T1000 (cell line): ENCODE measurements at places on chromosomes 7 and 10.

DNA sequence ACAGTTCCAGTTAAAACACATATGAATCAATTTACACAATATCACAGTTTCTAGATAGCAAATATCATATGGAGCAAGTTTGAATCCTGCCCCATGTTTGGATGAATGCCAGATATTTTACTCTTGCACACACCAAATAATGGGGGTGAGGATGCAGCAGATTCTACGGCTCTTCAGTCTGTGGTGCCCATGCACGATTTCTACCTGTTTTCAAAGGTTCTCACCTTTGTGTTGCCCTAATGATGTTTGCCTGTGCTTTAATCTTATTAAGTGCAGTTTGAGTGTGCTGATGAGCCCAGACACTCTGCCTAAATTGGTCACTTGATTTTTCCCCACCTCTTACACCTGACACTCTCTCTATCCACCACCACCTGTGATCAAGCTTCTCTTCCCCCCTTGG, 119.6 kb downstream of the NPY start:
- DNase-seq, result no peak

DNA sequence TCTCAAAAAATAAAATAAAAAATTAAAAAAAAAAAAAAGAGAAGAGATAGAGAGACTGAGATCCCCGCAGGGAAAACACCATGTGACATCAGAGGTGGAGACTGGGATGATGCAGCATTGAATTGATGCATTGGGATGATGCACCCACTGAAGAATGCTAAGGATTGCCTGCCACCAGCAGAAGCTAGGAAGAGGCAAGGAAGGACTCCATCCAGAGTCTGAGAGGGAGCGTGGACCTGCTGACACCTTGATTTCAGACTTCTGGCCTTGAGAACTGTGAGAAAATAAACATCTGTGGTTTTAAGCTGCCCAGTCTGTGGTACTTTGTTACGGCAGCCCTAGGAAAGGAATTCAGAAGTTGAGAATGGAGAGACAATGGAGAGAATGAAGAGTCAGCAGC, 89.8 kb upstream of the PRPS1L1 start:
- DNase-seq, result peak; percentile 33

- no peak for DNase-seq
Measured at GRCh38 chr10:23917251-23917840, 291.6 kb upstream of the KIAA1217 start.

- no peak for DNase-seq
Measured at GRCh38 chr10:78700413-78700812, 368.4 kb upstream of the ZMIZ1 start.

DNA sequence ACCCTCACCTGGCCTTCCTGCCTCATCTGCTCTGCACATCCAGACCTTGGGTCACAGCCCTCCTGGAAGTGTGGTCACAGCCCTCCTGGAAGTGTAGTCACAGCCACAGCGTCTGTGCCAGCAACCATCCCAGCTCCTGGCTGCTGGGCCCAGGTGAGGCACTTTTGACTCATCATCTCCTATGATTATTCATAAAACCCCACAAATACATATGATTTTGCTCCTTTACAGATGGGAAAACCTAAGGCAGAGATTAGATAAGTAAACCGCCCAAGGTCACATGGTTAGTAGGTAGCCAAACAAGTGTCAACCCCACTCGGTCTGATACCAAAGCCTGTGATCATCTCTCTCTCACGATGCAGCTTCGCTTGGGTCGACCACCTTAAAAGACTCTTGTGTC, 94.3 kb downstream of the PRLHR start:
- no peak for DNase-seq

- DNase-seq, result no peak
Measured at GRCh38 chr7:53947732-53948131, 594.4 kb upstream of the VSTM2A start.

DNA sequence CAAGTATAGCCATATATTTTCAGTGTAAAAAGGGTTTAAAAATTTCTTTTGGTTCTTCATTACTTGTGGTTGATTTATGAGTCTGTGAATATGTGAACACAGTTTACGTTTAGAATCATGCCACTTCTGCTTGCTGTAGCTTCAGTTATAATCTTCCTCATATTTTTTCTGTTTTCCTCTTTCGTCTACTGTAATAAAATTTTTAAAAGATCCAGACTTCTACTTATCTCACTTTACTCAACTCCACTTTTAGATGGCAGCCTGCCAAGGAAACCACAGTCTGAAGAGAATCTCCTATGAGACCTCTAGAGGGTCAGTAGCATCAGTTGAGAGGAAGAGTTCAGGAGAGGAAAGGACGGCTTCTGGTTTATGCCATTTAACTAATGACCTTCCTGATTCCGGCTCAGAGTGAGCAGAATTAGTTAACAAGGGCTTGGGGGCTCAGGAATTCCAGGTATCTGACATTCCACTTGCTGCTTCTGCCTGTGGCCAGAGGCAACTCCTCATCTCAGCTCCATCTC, 21.4 kb downstream of the CREB5 start:
- no peak for DNase-seq

GRCh38 chr10:88840104-88840503, 11.5 kb downstream of the ANKRD22 start:
- DNase-seq, result no peak

DNA sequence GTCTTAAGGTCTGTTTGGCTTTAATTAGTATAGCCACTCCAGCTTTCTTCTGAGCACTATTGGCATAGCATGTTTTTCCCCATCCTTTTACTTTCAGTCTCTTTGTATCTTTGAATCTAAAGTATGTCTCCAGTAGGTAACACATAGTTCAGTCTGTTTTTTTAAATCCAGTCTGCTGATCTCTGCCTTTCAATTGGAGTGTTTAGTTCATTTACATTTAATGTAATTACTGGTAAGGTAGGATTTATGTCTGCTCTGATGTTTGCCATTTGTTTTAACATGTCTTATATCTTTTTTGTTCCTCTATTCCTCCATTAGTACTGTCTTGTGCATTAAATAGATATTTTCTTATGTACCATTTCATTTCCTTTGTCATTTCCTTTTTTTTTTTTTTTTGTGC, 72.5 kb downstream of the EXOC6 start:
- DNase-seq, result no peak

DNA sequence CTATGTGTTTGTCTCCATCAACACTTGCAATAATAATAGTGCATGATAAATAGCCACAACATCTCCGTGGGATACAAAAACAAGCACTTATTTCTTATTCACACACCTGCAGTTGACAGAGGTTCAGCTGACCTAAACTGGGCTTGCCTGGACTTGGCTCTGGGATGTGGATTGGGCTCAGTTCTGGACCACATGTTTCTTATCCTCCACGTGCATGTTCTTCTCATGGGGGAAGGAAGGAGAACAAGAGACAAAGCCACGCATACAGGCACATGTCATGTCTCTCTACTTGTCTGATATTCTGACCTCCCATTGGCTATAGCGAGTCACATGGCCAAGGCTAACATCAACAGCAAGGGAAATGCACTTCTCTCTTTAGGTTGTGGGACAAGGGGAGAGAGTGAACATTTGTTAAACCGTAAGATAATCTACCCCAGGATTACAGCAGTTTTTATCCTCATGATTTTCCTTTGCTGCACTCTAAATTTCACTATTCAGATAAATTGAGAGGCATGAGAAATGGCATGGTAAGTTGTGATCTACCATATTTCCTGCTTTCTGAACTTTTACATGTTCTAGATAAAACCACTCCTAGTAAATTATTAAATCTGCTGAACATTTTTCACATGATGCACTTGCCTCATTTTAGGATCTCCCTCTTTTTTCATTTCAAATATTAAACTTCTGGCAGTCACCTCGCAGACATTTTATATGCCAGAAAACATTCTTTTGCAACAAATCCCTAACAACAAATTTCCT, 33.7 kb downstream of the CFAP58 start:
- no peak for DNase-seq

DNA sequence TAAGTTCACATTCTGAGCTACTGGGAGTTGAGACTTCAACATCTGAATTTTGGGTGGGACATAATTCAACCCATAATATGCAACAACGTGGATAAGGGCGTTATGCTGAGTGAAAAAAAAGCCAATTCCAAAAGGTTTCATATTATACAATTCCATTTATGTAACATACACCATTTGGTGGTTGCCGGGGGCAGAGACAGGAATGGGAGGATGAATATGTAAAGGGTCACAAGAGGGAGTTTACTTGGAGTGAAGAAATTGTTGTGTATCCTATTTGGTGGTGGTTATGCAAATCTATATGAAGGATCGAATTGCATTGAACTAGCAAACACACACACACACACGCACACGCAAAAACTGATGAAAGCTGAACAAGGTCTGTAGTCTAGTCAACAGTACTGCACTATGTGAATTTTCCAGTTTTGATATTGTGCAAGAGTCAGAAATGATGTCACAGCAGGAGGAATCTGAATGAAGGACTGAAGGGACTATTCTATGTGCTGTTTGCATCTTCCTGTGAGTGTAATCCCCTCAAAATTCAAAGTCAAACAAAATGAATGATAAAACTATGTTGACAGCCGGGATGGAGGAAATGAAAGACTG, 249.2 kb upstream of the HABP2 start:
- no peak for DNase-seq

GRCh38 chr7:108254259-108254658, 124.1 kb upstream of the LAMB4 start:
- no peak for DNase-seq

GRCh38 chr10:129161150-129161549, 305.9 kb upstream of the MGMT start:
- peak; percentile 44 for DNase-seq

DNA sequence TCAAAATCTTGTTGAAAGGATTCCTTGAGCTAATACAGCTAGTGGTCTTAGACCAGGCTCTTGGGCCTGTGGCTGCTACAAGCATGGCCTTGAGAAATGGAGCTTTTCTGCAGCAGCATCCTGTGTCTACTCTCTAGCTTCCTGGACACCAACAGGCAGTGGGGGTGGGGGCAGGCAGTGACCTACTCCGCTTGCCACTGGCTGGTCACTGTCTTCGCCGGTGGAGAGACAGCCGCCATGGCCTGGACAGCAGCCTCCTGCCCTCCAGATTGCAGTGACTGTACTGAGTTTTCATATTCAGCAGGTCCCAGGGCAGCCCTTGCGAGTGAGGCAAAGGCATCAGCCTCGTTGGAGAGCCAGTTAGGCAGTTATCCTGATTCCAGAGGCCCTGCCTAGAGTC, 204.6 kb downstream of the HECW1 start:
- no peak for DNase-seq

DNA sequence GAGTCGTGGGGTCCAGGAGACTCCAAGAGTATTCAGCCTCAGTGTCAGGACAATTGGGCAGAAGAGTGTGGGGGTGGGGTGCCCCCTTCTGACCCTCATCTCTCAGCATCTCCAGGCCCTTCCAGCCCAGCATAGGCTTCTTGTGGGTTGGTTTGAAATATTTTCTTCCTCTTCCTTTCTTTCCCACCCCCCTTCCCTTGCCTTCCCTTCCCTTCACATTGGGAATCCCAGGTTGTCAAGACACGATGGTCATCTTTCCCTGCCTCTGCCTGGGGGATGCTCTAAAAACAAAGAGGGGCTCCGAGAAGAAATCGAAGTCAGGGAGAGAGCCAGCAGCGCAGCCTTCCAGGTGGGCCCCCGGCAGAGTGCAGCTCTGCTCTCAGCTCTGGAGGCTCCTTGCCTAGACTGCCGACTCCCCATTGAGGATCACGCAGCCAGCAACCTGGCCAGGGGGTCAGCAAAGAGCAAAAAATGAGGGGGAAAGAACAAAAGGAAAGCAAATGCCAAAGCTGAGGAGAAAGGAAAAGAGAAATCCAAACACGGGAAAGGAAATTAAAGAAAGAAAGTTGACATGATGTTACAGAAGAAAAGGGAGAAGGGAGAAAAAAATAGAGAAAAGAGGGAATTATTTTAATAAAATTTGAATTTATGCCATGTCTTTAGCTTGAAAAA, 1.5 kb downstream of the PAX2 start:
- DNase-seq, result no peak
